HT-29 (cell line): ENCODE measurements at places on chromosomes 4 and X.

- no peak for DNase-seq
These were observed 187.9 kb downstream of the MAB21L2 start for GRCh38 chr4:150769845-150770244.

- no peak for DNase-seq
These were observed 146.5 kb upstream of the PUDP start for GRCh38 chrX:7294483-7294882.

DNA sequence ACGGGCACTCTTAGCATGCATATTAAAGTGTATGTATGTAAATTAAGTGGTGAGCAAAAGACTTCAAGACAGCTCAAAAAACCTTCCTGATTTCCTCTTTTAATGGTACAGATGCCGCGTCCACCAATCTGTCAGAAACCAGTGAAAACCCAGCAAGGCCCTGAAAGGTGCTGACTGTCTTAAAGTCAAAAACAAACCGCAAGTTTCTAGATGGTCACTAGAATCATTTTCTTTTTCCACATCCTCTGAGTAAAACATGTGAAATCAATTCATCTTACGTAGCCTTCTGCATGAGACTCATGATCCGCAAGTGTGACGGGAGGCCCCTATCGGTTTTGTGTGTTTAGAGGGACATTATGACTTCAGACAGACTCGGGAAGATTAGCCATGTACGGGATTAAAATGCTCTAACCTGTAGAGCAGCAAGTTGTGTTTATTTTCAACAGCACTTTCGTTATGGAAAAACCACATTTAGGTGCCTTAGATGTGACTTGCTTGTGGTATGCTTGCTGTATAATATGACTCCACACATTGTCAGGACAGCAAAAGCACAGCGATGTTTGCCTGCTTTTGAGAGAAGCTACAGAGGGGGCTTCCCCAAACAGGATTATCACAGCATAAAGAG lies 88.2 kb upstream of the STS start:
- DNase-seq, result no peak

DNA sequence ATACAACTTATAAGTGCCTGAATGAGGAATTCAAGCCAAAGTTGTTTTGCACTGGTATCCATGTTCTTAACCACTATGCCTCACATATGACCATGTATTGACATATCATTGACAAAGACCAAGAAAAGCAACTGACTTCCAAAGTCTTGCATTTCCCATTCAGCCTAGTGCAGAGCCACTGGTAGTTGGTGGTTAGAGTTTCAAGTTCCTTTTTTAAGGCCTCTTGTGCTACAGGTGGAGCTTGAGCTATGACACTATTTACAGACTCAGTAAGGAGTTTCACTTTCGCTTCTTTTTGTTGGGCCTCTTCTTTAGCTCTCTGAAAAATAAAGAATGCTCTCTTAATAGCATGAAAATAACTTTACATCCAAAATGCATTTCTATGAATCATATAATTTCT lies 763.0 kb downstream of the DMD start:
- no peak for DNase-seq

GRCh38 chr4:105059337-105059736 lies 87.3 kb upstream of the TET2 start:
- DNase-seq, result no peak

DNA sequence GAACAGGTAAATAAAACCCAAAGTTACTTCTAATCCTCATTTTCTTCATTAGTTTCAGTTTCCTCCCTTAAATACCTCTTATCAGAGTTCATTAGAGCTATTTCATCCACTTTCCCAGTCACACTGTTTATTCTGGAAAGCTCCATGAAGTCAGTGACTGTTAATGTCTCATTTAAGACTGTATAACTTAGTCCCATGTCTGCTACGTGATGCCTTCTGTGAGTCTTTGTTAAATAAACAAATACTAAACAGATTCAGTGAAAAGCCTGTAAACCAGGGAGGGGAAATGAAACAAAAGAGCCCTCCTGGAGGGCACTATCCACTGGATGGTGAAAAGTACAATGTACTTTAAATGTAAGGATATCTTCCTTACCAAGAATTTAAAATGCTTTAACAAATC lies 24.7 kb downstream of the ACE2 start:
- no peak for DNase-seq
